Right lobe of liver (tissue), 6 donors: ENCODE measurements at places on chromosomes 4 and X. TPM values are rescaled to one million over a fixed set of nuclear protein-coding genes. Genes with fewer than 3 reads are reported as not detected.

DNA sequence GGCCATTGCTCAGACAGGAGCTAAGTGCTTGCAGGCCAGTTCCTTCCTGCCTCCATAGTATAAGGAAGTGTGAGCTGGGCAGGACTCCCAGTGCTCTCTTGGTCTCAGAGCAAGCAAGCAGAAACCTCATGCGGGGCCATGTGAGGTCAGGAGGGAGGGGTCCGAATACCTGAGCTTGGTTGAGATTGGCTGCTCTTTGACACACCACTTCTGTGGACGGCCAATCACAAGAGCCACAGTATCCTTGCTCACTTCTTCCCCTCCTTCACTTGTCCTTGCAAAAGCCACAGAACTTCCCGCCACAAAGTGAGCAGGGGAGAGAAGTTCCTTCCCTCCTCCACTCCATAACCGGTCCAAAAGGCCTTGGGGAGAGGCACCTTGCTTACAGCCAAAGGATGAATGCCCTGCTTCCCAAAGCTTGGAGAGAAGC, 56.7 kb downstream of the PRPS1 start:
- no peak overlapping the region for H3K27ac ChIP-seq
- peak; percentile 60 for DNase-seq

DNA sequence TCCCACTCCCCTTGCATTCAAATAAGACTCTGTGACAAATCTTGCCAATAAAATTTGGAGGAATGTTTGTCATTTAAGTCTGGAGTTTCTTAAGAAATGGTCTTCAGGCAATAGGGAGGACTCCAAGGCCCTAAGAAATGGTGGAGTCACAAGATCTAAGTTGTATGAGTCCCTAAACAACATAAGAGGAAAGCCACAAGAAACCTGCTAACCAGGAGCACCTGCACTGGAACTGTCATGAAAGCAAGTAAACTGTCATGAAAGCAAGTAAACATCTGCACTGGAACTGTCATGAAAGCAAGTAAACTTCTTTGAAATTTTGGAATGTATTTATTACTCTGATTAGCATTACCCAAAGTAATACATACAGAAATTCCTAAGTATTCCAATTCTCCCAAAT, 3.5 kb downstream of the CNOT6L start:
- H3K27me3 ChIP-seq = no peaks in the 10 kb centered on the region
- H3K4me3 ChIP-seq = no peak overlapping the region
- no peak for DNase-seq

DNA sequence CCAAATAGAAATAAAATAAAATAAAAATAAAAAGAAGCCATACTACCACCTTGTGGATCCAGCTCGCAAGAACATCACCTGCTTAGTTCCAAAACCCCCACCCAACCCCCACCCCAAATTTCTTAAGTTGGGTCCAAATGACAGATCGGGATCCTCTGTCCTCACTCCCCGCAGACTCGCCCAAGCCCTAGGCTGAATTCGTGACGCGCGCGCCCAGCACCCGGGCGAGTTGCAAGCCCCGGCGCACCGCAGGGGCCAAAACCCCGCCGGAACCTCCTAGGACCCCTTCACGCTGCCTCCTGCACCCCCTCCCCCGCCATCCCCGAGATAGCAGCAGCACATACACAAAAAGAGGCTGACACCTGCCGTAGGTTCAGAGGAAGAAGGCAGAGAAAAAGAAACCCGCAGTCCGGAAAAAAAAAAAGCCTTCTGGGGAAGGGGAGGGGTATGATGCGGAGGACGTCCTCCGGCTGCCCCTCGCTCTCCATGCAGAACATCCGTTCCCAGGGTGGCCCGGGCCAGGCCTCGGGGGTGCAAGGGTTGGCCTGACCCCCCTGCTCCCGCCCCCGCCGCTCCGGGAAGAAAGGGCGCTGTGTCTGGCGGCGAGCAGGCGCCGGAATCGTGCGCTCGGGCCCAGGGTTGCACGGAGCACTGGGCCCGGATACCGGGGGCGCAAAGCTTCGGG, 2.6 kb downstream of the NLGN4X start:
- H3K36me3 ChIP-seq = no peaks in the 10 kb centered on the region
- peak overlapping the region; percentile 9 for H3K4me3 ChIP-seq
- peaks cover 14% of the 10 kb centered on the region for H3K27me3 ChIP-seq
- no peaks in the 10 kb centered on the region for H3K4me1 ChIP-seq

DNA sequence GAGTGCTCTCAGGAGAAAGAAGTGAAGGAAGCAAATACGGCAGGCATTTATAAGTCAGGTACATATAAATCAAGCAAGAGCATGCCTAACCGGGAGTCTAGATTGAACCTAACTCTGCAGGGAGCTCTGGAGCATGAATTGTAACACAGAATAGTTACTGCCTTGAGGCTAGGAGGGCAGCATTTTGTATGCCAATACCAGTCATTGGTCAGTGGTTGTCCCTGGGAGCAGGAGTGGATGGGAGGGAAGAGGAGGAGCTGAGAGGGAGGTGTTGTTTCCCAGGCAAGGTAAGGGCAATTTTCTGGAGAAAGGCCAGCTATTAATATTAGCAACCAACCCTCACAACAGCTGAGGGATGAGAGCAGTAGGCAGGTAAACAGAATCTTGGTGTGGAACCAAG, 224.7 kb upstream of the DCAF8L1 start:
- H3K4me3 ChIP-seq = no peak overlapping the region
- DNase-seq = no peak
- no peaks in the 10 kb centered on the region for H3K36me3 ChIP-seq
- no peak overlapping the region for H3K27ac ChIP-seq
- peaks cover 2% of the 10 kb centered on the region for H3K4me1 ChIP-seq
- H3K27me3 ChIP-seq = no peaks in the 10 kb centered on the region

GRCh38 chr4:53094040-53094439, 231.9 kb downstream of the RASL11B start:
- no peak for DNase-seq
- no peaks in the 10 kb centered on the region for H3K27me3 ChIP-seq
- no peak overlapping the region for H3K27ac ChIP-seq
- no peaks in the 10 kb centered on the region for H3K36me3 ChIP-seq
- H3K4me3 ChIP-seq = no peak overlapping the region

DNA sequence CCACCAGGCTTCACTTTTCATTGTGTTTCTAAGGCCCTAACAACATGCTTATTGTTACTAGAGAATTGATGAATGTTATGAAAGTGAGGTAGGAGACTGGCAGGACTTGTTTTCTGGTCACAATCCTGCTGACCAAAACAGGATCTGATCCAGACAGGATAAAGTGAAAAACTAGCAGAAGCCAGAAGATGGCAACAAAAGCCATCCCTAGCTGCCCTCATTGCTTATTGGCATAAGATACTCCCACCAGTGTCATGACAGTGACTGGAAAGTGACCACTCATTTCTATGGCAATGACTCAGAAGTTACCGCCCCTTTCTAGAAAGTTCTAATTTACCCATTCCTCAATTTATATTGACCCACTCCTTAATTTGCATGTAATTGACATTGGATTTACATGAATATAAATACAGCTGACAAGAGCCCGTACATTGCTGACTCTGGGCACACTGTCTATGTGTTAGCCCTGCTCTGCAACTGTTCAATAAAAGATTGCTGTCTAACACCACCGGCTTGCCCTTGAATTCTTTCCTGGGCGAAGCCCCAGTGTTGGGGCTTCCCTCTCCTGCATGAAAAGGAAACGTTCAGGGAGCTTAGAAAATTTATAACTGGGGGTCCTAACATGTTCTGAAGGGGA, 30.0 kb upstream of the FGG start:
- H3K27me3 ChIP-seq = no peaks in the 10 kb centered on the region
- no peak overlapping the region for H3K4me3 ChIP-seq
- H3K27ac ChIP-seq = no peak overlapping the region
- H3K4me1 ChIP-seq = no peaks in the 10 kb centered on the region

DNA sequence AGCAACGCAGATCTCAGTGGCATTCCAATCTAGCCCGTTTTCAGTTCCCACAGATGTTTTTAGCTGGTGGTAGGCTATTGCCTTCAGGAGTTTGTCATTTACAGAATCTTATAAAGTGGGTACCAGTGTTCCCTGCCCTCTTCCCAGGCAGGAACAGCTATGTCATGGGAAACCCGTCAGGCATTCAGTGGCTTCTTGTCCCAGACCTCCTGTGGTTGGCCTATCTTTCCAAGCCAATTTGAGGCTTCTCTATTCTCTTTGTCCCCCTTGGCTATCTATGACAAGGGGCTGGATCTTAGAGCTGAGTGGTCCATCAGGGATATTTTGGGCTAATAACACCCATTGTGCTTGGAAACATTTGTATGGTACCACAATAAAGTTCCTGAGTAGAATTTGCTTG, 33.6 kb upstream of the RPL34 start:
- no peak for DNase-seq
- no peaks in the 10 kb centered on the region for H3K27me3 ChIP-seq
- no peaks in the 10 kb centered on the region for H3K36me3 ChIP-seq

The MSANTD1 gene
- total RNA-seq = 0.84 TPM

The ERVMER34-1 gene
- total RNA-seq = not detected

The ESX1 gene
- not detected for total RNA-seq

The PASD1 gene
- total RNA-seq = not detected

The LAP3 gene
- 103 TPM for total RNA-seq

The NOX1 gene
- total RNA-seq = not detected

The LRRC66 gene
- total RNA-seq = 0.06 TPM

The DCAF4L1 gene
- 0.21 TPM for total RNA-seq

The NWD2 gene
- total RNA-seq = not detected

The NXF2B gene
- not detected for total RNA-seq
